HS-27A (cell line): ENCODE measurements at places on chromosomes 7 and 10.

- DNase-seq = no peak
These were observed 65.9 kb upstream of the RSU1 start for GRCh38 chr10:16883084-16883483.

DNA sequence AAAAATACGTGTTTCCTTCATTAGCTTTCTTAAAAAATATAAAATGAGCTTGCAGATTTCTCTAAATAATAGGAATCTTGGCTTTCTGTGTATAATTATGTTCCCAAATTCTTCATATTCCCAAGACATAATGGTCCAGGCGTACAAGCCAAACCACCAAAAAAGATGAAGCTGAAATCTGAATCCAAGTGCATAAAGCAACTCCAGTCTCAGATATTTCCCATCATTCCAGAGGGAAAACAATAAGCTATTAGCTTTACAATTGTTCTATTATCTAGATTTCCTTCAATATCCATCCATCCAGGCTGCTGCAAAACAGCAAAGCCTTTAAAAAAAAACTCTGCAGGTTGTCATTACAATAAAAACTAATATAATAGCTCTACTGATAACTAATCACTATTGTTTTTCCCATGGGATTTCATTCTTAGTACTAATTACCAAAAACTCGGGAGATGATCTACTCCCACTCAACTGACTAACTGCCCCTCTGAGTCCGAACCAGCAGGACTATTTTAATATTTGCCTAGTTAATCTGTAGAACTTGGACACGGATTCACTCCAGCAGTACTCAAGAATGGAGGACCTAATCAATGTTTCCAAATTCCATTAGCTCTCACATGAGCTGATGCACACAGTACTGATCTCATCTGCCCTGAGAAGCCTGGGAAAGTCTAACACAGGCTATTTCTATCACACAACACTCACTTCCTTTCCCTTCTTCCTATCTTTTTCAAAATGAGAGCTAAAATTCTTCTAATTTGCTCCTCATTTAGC is 108.9 kb upstream of the ASAH2 start:
- no peak for DNase-seq

DNA sequence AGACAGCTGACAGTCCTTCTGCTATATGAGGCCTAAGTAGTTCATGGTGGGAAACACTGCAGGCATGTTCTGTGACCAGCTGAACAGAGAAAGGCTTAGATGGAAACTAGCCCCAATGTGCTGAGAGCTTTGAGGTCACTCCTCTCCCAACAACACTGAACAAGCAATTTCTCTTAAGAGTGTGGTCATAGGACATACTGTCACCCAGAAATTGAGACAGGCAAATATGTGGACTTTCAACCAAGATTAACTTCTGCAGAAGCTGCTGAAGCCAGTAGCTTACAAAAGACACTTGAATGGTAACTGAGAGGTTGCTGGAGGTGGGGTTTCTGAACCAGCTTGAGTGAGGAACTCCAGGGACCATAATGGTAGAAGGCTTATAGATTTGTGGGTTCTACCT is 38.9 kb upstream of the UNC5B start:
- DNase-seq = no peak

GRCh38 chr7:13988065-13988464 is 1.4 kb downstream of the ETV1 start:
- no peak for DNase-seq

- DNase-seq = no peak
These were observed 145.6 kb upstream of the SEMA3C start for GRCh38 chr7:81064426-81064825.

- DNase-seq = no peak
These were observed 83.1 kb downstream of the FZD1 start for GRCh38 chr7:91347290-91347689.

- no peak for DNase-seq
These were observed 6.0 kb upstream of the GATA3 start for GRCh38 chr10:8048281-8049008.

DNA sequence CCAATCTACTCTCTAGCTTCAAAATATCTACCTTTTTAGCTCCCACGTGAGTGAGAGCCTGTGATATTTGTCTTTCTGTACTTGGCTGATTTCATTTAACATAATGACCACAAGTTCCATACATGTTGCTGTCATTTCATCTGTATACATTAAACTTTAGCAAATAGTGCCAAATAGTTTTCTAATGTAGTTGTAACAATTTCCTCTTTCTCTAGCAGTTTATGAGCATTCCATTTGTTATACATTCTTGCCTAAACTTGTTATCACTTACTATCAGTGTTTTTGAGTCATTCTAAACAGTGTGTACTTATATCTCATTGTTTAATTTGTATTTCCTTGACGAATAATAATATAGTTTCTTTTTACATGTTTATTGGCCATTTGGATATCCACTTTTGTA is 77.2 kb downstream of the NEUROD6 start:
- no peak for DNase-seq

DNA sequence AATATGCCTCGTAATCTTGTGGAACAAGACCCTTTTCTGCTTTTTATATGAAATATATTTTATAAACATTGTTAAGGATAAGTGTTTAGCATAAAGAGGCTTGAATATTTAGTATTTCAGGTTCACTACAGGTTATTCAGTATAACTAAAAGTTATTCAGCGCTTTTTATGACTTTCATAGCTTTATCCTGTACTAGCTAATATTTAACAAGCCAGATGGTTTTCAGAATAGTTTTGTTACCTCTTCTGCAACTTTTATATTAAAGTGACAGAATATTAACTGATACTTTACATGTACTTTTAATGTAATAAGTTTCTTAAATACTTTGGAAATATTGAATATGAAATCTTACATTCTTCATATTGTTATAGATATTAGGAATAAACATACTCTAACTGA is 75.4 kb downstream of the CYP51A1 start:
- DNase-seq = no peak

DNA sequence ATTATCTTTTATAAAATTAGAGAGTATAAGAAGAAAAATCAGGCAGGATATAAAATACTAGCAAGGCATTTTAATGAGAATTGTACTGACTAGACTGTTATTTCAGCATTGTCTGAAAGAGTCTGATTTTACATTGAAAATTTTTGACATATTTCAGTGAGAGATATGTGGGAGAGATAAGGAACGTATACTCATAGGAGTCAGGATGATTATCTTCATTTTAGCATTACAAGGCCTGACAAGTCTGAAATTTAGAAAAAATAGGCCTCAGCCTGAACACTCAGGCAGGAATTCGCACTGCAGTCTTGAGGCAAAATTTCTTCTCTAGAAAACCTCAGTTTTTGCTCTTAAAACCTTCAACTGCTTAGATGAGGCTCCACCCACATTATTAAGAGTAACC is 386.0 kb downstream of the HGF start:
- no peak for DNase-seq

- DNase-seq = peak; percentile 88
These were observed 94.1 kb downstream of the PIP4K2A start for GRCh38 chr10:22620140-22620857.

DNA sequence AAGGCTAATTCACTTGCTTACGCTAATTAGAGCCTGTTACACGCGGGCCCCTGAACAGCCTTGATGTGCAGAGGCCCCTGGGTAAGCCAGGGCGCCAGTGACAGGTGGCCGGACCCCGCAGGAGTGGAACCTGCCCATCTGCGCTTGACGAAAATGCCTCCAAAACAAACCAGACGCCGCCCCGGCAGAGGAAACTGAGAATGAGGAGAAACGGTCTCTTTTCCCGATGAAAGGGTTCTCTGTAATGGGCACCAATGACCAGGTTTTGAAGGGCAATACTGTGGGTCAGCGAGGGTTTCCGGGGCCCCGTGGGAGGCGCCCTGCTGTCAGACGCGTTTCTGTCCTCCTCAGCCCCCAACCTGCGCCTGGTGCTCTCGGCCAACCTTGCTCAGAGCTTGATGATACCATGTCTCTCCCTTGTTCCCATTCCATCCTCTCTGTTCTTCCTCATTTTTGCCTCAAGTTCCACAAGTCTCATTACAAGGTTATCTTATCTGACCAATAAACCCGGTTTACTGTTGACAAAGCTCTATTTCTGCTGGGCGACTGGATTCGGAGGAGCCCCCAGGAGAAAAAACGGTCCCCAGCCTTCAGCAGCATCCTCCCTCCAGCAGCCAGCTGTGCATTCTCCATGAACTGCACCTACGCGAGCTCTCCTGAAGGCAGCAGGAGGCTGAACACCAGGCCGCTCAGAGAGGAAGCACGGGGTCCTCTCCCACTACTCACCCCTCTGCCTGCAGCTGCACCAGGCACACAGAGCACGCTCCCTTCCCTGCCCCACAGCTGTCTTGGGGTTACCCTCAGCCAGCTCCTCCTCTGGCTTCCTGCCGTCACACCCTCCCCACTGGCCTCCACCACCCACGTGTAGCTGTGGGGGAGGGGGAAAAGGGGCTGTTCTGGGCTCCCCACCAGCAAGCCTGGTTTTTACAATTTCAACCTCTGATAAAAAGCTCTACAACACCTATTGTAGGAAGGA is 202.0 kb downstream of the MAD1L1 start:
- DNase-seq = no peak

GRCh38 chr7:22307816-22308215 is 49.1 kb downstream of the RAPGEF5 start:
- no peak for DNase-seq

DNA sequence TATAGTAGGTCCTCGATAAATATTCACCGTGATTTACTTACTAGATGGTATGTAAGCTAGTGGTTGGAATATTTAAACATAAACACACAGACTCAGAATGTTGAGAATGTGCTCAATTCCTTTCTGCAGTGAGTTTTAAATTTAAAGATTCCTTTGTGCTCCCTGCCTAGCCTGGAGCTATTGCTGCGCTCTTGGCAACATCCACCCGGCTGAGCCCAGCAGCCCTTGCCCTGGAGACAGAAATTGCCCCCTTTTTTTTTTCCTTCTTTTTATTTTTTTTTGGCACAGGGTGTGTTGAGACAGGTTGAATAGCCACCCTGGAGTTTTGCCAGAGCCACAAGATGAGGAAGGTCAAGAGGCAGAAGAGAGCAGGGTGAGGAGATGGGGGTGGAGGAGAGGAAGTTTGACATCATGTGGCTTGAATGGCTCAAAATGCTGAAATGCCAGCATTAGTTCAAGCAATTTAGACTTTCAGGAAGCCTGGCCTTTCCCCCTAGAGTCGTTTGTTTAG is 180.8 kb downstream of the PRKCQ start:
- DNase-seq = no peak

DNA sequence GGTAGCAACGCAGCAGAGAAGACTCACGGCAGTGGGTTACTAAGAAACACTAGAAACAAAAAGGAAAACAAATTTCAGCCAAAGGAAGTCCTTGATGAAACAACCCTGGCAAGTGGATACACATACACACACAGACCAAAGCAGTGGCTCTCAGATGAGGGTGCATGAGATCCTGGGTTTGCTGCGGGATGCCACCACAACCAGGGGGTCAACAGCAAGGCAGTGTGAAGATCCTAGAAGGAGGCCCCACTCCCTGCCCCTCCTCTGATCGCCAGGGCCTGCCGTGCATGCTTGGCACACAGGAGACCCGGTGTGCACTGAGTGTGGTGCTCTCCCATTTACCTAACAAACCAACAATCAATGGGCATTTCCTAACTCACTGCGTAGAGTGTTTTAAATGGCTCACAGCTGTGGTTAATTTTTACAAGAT is 252.3 kb upstream of the KLF14 start:
- no peak for DNase-seq
